AML-193 (cell line): ENCODE measurements at places on chromosomes 3 and 15.

DNA sequence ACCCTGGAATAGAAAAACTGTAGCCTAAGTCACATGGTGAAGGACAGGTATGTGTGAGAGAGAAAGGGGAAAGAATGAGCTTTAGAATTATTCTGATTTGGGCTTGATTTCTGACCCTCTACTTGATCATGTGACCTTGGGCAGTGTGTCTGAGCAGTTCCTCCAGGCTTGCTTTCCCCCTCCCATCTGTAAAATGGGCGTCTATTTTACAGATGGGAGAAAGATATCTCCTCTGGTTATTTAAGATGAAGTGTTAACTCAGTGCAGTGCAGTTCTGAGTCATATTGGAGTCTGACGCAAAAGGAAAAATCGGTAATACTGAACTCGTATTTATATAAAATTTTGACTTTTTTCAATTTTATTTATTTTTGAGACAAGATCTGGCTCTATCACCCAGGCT lies 38.1 kb upstream of the LMOD3 start:
- no peak for DNase-seq

GRCh38 chr3:141796889-141797781 lies 33.9 kb downstream of the GRK7 start:
- DNase-seq: peak; percentile 68

DNA sequence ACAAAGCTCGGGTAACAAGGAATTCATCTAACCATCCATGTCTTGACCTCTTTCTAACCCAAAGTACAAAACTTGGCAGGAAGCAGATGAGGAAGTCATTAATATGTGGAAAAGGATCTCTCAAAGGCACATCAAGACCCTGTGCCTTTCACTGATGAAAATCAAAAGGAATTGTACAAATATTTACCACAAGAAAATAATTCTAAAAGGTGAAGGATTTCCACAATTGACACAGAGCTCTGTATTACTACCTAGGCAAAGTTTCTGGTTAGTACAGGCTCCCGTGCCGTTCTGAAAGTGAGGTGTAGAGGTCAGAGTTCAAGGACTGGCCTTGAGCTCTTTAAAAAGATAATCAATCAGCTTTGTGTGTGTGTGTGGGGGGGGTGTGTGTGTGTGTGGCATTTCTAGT lies 239.7 kb upstream of the ICE2 start:
- no peak for DNase-seq

- no peak for DNase-seq
Observed at GRCh38 chr15:94535298-94536048, 304.1 kb downstream of the MCTP2 start.

- DNase-seq: no peak
Observed at GRCh38 chr15:49990835-49991545, 128.0 kb downstream of the ATP8B4 start.

DNA sequence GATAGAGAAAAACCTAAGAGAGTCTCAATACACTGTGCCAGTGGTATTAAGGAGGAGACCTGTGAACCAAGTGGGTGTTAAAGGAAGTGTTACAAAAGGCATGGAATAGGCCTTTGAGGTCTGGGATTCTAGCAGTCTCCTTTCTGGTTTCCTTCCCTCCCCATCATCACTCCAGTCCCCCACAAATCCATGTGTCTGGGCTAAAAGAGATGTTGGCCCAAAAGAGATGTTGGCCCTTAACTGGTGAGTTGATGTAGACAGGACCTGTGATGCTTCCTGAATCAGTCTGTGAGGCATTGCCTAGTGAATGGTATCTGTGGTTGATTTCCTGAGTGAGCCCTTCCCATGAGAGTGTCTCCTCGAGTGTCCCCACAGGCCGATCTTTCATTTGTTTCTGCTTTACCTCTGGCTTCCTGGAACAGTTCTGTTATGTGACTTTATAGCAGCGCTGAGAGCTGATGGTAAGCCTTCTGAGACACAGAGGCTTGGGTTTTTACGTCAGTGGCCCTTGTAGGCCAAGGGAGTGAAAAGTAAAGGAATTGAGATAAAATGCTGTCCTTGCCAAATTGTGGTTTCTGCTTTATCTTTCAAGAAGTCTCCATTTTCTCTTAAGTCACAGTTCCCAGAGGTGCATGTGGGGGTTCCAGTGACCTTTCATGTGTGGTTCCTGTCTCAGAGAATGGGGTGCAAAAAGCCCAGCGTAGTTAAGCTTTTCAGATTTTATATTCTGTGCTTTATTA lies 87.8 kb downstream of the KLHL25 start:
- DNase-seq: peak; percentile 30

- DNase-seq: no peak
Observed at GRCh38 chr15:43948691-43949325, 122.0 kb downstream of the WDR76 start.

DNA sequence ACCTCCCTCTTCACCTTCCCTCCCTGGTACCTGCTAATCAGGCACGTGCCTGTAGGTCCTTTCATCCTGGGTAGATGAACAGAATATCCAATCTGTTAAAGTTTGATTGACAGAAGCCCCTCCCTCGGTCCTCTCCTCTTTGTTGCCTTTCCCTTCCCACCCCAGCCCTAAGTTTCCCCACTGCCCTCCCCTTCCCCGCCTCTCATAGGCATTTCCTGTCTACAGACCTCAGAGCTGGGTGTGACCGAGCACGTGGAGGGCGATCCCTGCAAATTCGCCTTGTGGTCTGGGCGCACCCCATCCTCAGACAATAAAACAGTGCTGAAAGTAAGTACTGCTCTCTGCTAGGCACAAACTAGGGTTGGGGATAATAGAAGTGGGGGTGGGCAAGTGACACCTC lies 239.2 kb upstream of the UMPS start:
- DNase-seq: no peak

DNA sequence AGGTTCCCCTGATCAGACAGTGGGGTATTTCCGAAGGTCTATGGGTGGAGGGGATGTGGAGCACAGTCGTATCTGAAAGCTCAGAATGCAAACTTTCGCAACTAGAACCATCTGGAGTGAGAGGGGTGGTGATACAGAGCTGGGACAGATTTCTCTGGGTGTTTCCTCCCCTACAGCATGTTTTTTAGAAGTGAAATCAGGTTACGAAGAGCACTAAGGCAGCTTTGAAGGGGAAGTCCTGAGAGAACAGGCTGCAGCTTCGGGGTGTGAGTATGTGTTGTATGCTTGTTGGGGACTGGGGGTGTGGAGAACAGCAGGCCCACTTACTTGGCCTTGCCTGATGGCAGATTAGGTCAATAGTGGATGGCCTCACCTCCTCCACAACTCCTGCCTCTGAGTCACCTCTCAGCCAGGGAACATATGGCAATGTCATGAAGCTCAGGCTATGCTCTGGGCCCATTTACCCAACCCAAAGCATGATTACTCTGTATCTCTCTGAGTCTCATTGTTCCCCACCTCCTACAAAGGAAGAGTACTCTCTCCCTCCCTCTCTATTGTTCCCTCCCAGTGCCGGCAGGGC lies 107.2 kb upstream of the RASGRP1 start:
- no peak for DNase-seq

DNA sequence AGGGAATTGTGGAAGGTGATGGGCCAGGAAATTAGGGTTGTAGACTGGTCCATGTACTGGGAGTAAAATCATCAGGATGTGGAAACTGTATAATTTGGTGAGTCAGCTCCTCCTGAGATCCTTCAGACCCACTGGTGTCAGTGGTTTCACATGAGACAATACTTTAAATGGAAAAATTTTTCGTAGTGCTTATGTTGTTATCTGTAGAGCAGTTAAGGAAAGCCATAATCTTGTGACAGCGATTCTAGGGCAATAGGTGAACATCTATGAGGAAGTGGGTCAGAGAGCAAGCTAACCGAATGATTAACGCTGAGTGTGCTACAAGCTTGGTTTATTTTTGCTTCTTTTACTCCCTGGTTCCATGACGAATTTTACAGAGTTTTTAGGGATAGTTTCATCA lies 200.6 kb downstream of the CADM2 start:
- DNase-seq: no peak

- no peak for DNase-seq
Observed at GRCh38 chr3:190009614-190010013, 111.1 kb downstream of the P3H2 start.

- no peak for DNase-seq
Observed at GRCh38 chr3:133935843-133936769, 40.4 kb upstream of the RAB6B start.

GRCh38 chr3:176663837-176664831 lies 533.1 kb downstream of the TBL1XR1 start:
- DNase-seq: peak; percentile 20

GRCh38 chr3:58023531-58023930 lies 15.3 kb downstream of the FLNB start:
- no peak for DNase-seq

- DNase-seq: no peak
Observed at GRCh38 chr3:152827313-152827712, 7.6 kb upstream of the P2RY1 start.

GRCh38 chr3:94063496-94064119 lies 747 bp downstream of the NSUN3 start:
- no peak for DNase-seq

DNA sequence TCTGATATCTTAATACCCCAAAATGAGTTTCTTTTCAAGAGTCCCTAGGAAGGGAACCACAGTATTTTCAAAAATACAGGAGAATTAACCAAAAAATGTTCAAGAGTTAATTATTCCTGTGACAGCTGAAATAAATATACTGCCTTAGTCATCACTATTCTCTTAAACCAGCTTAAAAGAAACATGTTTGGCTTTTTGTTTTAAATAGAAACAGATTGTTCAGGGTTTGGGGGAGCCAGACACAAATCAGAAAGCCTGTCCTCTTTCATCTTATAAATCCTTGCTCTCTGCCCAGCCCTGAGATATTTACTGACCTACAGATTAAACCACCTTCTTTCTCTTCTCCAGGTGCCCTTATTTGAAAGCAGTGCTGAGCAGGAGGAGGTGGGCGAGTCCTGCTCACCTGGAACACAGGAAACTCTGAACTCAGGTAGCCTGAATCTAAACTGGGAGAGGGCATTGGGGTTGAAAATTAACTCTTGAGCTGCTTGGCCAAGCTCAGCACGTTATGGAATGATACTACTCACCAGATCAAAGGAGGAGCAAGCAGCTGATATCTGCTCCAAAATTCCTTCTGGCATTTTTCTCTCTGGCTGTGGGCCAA lies 84.1 kb upstream of the SPRED1 start:
- DNase-seq: no peak

DNA sequence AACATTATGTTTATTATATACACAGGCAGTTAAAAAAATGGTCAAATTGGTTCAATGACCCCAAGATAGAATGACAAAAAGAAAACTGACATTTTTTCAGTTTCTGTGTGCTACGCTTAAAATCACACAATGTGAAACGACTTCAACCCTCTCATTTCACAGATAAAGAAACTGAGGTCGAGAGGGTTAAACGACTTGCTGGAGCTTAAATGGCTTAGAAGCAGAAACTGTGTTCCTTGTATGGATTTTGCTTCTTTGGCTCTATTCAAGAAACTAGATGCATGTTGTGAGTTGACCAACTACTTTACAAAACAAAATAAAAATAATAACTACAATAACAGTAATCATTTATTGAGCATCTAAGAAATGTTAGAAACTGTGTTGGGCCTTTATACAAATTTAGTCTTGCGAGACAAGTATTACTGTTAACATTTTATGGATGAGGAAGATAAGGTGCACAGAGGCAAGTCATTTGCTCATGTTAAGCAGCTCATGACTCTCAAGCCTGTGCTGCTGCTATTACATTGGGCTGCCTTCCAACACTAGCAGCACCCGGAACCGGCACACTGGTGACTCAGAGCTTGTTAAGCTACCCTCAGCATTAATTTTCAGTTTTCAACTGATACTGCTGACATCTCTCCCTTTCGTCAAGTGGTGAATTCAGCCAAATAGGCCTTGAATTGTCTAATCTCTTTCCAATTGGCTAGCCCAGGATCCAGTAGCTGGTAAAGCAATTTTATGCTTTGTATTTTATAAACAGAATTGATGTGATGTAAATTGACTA lies 487.6 kb downstream of the NAALADL2 start:
- DNase-seq: no peak

GRCh38 chr3:31142139-31142538 lies 247.7 kb upstream of the GADL1 start:
- DNase-seq: no peak

DNA sequence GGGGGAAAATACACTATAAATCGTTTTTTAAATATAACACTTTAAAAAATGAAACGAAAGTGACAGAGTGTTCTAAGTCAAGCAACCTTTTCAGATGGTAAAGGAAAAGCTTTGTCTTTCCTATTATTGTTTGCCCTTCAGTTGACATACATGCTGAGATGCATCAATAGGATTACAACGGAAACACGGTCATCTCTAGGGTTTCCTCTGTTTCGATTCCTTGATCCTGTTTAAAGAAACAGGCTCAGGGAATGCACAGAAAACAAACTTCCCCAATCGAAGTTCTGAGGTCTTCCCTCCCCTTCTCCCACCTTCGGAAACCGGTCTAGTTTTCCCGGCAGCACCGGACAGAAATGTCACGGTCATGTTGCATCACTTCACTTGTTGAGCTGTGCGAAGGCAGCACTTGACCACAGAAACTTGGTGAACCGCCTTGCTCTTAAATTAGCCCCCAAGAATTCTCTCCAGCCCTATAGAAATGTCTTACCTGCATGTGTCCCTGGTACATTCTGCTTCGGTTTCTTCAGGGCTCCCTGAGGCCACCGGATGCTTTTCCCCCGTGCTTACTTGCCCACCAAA lies 556 bp downstream of the PEX5L start:
- DNase-seq: no peak

- no peak for DNase-seq
Observed at GRCh38 chr3:41574900-41575299, 375.6 kb downstream of the CTNNB1 start.

GRCh38 chr15:70562906-70563305 lies 200.5 kb downstream of the UACA start:
- DNase-seq: no peak

DNA sequence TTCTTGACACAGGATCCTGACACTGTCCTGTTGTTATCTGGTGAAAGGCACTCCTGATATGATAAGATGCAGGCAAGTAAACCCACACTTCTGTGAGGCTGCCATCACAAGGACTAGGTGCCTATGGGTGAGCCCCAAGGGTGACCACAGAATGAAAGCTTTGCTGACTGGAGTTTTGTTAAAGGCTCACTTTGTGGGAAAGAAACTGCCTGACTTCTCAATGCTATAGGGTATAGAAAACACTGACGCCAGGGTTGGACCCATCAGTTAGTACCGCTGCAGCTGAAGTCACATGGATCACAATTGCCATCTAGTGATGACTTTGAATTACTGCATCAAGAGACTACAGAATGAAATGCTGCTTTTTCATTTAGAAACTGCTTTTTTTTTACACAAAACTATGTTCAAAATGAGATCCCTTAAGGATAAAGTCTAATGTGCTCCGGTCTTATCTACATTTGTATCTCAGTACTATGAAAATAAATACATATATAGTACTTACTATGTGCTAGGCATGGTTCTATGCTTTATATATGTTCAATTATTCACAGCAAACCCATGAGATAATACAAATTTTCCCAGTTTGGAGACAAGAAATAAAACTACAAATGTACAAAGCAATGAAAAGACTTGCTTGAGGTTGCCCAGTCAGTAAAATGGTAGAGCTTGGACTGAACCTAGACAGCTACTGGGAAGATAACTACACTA lies 64.2 kb upstream of the CMSS1 start:
- peak; percentile 55 for DNase-seq

- DNase-seq: no peak
Observed at GRCh38 chr3:46825450-46825849, 37.8 kb downstream of the MYL3 start.
